ENCODE measurements at places on chromosomes 12 and 14. TPM values are rescaled to one million over a fixed set of nuclear protein-coding genes. Genes with fewer than 3 reads are reported as not detected.

DNA sequence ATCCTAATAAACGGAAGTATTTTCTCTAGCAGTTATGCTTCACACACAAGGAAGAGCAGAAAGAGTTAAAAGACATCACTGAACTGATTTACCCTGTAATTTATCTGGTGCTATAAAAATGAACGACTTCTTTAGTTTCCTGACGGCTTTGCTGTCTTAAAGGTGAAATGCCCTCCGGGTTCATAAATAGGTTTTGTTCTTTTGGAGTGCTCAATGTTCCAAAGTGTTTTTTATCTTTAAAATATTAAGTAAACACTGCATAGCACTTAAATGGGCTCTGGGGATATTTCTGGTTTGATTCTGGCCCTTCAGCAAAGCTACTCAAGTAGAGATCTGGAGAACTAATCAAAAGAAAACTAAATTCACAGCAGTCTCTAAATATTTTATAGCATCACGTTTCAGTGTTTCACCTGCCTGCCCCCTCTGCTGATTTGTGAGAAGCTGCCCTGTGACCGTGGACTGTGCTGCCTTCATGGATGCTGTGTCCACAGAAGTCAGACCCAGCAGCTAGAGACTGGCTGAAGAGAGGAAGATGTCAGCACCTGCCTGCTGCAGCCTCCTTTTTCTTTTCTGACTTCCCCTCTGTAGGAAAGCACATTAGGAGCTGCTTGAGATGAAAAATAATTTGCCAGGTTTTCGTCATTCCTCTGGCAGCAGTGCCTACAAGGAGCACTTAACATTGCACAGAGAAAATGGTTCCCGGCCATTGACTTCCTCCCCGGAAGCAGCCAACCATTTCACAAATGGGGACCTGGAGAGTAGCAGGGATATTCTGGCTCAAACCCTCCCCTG is 205.1 kb upstream of the FSCB start:
- no peak for DNase-seq

- no peak for DNase-seq
Measured at GRCh38 chr14:76516884-76517283, 140.9 kb downstream of the ESRRB start.

DNA sequence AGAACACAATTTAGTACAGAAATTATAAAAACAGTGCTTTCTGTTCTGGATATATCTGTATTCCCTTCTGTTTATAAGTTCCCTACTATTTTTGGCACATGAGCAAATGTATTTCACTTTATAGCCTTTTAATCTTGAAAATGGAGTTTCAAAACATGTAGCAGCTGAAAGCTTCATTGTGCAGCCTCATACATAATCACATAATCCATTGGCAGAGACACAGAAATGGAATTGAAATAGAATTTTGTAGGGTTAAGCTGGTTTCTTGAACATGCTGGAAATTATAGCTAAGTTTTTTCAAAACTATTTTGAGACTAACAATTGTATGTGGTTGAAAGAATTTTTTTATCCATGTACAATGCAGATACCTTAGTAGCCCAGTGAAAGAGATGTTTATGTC is 614.3 kb upstream of the MDGA2 start:
- no peak for DNase-seq

GRCh38 chr12:105507311-105508038 is 177.0 kb downstream of the C12orf75 start:
- DNase-seq: no peak

NGB gene
- not detected for total RNA-seq

DNA sequence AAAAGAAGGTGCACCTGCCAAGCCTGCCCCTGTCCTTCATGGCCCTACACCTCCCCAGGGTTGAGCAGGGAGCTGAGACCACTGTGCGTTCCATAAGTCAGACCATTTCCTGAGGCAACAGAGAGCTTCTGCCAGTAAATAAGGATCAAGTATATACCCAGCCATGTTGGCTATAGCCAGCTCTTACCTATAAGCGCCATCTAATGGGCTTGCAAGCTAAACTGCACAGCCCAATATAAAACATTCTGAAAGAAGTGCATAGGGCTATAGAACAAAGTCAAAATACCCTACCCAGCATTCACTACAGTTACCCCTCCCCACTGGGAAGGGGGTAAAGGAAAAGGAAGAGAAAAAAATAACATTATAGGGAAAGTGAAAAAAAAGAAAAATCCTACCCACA is 59.3 kb upstream of the SCAF11 start:
- DNase-seq: no peak

SERPINA6 gene
- total RNA-seq: not detected
